G401 (cell line): ENCODE measurements at places on chromosomes 1 and 21.

GRCh38 chr21:14251336-14251735, 35.4 kb downstream of the RBM11 start:
- DNase-seq, result no peak

DNA sequence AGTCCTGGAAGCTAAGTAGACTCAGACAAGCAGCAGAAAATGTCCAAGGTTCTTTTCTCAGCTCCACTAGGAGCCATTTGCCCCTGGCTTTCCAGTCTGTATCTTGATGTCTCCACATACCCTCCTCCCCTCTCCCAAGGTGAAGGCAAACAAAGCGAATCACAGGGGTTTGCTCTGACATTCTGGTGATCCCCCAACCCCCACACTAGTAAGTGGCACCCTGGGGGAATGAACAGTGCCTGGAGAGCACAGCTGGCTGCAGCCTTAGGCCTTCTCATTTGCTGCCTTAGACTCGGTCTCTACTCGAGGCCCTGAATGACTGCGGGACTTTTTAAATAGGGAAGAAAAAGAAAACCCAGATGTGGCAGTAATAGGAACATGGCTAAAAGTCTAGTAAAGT, 15.3 kb downstream of the ERI3 start:
- no peak for DNase-seq

GRCh38 chr1:160681066-160681890, 30.3 kb downstream of the CD48 start:
- peak; percentile 29 for DNase-seq

DNA sequence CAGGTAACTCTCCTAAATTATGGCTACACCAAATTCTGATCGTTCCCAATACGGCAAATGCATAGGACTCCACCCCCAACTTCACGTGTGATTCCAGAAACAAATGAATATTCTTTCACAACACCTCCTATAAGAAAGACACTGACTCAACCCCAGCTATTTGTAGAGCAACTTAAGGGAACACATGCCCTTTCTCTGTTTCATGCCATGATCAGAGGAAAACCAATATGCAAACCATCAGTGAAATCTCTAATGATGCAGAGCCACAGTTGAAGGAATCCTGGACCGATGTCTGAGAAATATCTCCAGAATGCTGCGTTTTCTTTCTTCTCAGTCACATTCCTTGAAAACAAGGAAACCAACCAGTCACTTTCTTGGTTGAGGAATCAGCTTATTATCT, 164.2 kb upstream of the PTBP2 start:
- no peak for DNase-seq

GRCh38 chr1:151644001-151644400, 32.2 kb downstream of the SNX27 start:
- no peak for DNase-seq

GRCh38 chr21:25639551-25640201, 618 bp downstream of the JAM2 start:
- no peak for DNase-seq

DNA sequence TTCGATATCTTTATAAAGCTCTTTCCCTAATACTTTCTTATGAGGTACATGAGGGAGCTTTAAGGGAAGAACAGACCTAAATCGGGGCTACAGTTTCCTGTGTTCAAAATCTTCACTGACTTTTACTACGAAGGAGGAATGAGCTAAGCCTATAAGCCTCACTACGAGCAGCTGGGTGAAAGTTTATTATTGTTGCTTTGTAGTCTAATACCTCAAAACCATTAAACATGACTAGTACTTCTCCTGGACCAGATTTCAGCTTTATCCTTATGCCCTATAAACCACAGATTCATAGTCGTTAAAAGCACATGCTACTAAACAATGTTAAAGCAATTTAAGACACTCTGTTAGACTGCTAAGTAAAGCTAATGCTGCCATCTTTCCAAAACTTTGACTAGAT, 30.2 kb downstream of the NDC1 start:
- DNase-seq, result no peak

GRCh38 chr1:171188388-171189266, 3.5 kb downstream of the FMO2 start:
- peak; percentile 8 for DNase-seq

DNA sequence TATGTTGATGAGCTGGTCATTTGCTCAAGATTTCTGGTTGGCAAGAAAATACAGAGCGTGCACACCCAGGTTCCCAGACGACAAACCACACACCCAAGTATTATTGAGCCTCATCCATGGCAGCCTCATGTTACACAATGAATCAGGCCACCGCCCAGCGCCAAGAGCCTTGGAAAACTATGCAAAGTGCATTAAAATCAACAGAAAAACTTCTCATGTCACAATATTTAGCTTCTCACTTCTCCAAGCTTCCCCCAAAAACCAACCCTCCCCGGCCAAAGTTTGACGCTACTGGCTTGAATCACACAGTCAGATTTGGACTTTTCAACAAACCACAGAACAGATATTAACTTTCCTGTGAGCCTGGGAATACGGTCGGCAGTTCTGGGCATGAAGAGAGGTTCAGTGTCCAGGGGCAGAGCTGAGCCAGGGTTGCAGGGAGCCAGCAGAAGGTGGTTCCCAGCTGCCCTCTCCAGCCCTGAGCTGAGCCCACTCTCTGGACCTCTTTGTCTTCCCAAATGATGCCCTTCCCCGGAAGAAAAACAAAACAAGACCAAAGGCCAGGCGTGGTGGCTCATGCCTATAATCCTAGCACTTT, 71.1 kb downstream of the SETD4 start:
- DNase-seq, result no peak

GRCh38 chr1:184455786-184456185, 69.0 kb downstream of the C1orf21 start:
- no peak for DNase-seq

- DNase-seq, result no peak
Measured at GRCh38 chr1:173405281-173405680, 71.9 kb upstream of the PRDX6 start.

GRCh38 chr1:194279975-194280374, 1093.6 kb upstream of the B3GALT2 start:
- no peak for DNase-seq

DNA sequence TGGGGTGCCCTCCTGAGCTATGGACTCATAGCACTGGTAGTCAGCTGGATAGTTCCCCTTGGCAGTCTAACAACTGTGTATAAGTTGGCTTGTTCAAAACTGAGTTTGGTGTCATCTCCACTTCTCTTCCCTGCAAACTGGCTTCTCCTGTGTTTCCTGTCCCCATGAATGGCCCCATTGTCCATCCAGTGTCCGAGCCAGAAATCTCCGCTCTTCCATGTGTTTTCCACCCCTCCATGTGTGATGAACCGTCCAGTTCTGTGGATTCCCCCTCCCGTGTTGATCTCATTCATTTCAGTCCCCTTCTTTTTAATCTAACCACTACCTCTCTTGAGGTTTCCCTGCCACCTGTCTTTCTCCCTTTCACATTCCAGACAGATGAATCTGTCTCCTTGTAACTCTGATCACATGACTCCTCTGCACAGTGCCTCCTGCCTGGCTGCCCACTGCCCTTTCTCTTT, 195.7 kb downstream of the ROR1 start:
- DNase-seq, result no peak

DNA sequence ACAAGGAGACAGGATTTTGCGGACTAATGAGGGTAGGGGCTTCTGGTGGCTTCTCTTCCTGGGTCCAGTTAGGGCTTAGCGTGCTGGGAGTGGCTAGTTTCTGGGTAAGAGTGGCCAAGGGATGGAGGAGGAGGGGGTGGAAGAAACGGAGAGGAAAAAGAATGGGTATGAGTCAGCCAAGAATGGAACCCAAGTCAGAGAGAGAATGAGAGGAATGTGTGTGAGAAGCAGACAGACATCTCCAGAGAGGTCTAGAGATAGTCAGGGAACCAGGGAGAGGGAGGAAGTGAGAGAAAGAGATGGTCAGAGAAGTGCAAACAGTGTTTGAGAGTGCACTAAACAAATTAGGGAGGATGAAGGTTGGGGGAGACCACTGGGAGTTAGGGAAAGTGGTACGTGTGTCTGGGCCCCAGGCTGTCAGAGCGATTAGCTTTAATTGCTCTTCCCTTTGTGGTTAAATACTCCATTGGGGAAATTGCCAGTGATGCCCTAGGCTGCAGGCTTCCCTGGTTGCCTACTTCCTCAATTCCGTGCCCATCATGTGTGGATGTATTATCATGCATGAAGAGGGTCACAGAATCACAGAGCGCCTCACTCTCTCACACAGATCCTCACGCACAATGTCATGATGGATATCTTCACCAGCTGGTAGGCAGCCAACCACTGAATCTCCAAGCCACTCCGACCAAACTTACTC, 1.4 kb downstream of the PEA15 start:
- DNase-seq, result peak; percentile 51

- no peak for DNase-seq
Measured at GRCh38 chr1:202143768-202144401, 652 bp downstream of the ARL8A start.

GRCh38 chr21:38433471-38433870, 64.8 kb downstream of the ERG start:
- DNase-seq, result no peak

- DNase-seq, result no peak
Measured at GRCh38 chr1:107328087-107328486, 187.2 kb downstream of the NTNG1 start.

GRCh38 chr1:7539769-7540175, 231.3 kb upstream of the VAMP3 start:
- peak; percentile 65 for DNase-seq

GRCh38 chr1:232628335-232629249, 1.3 kb downstream of the SIPA1L2 start:
- peak; percentile 49 for DNase-seq

DNA sequence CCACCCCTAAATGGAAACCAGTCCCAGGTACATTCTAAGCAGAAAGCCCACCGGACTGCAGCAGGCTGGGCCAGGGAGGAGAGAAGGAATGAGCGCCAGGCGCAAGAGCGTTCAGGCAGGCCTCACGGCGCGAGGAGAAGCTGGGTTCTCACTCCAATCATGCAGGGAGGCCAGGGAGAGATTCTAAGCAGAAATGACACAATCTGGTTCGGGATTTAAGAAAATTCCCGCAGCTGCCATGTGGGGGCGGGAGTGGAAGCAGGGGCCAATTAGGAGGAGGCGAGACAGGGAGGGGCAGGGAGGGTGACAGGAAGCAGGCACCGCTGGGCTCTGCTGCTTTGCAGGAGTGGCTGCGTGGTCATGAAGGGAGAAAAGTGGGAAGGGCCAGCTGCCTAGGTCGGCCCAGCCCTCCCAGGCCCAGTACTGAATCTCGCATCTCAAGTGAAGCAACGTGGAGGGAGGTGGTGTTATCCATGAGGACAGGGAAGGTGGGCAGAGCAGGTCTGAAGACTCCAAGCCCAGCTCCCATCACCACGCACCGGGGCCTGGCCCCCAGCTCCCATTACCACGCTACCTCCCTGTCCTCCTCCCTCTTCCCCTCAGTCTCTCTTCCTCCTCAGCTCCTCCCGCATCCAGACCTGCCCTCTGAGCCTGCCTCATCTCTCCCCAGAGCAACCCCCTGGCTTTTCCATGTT, 11.8 kb downstream of the NPHP4 start:
- DNase-seq, result peak; percentile 34

DNA sequence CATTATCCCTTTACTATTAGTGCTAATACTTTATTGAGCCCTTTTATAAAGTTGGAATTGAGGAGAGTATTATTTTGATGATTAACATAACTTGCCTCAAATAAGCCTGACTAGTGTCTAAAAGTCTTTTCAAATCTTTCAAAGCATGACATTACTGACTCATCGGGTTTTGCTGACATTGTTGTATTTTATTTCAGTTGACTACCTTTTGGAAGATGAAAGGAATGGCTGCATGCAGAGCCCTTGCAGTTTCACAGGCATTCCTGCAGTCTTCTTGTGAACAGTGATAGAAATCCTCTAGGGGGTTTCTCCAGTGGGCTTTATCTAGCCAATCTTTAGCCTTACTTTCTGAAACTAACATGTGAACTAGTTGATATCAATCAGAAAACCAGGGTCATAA, 43.0 kb upstream of the TMEM61 start:
- DNase-seq, result no peak

- no peak for DNase-seq
Measured at GRCh38 chr21:36554411-36555157, 74.7 kb upstream of the CLDN14 start.

DNA sequence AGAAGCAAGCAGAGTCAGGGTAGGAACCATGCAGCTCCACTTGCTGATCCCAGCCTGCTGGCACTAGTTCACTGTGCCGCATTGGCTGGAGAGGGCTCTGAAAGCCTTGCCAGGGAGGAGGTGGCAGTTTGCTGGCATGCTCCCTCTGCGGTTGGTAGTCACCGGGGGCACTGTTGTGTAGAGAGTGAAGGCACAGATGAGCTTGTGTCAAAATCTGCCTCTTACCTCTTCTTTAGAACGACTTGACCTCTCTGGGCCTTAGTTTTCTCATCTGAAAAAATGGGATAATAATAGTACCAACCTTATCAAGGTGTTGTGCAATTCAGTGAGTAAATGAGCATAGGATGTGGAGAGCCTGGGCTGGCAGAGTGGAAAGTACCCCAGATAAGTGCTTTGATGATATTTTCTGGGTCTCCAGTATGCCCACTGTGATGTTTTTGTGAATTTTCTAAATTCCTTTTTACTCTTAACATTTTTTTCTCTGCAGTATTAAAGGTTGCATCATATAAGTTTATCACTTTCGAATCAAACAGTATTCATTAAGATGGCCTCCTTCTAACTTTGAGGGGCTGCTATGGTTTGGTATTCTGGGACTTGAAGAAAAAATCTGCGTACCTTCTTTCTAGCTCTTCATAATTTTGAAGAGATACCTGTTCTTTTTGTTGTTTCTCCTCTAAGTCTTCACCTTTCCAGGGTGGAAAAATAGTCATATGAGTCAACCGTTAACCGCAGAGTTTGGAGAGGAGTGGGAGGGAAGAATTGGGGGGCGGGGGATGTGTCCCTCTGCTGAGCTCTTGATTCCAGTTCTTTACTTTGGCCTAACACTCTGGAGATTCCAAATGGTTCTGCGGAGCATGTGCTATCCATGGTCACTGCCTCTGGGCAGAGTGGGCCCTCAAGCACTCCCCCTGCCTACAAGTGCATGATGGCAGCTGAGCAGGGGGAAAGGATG, 26.8 kb downstream of the SZRD1 start:
- DNase-seq, result peak; percentile 97

DNA sequence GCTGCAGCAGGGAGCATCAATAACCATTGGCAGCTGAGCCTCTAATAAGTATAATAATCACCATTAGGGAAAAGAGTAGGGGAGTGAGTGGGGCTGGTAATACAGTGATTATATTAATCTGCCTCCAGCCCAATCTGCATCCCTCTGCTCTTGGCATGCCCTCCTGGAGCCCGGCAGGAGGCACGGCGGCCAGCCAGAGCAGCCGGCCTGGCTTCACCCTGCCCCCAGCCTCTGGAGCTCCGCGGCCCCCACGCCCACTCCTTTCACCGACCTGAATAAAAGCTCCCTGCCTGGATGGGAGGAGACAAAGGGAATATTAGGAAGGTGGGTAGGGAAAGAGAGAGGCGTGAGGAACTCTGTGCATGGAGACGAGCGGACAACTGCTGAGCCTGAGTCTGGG, 28.3 kb downstream of the OPTC start:
- peak; percentile 69 for DNase-seq

GRCh38 chr1:109482791-109483671, 674 bp upstream of the ATXN7L2 start:
- peak; percentile 74 for DNase-seq

DNA sequence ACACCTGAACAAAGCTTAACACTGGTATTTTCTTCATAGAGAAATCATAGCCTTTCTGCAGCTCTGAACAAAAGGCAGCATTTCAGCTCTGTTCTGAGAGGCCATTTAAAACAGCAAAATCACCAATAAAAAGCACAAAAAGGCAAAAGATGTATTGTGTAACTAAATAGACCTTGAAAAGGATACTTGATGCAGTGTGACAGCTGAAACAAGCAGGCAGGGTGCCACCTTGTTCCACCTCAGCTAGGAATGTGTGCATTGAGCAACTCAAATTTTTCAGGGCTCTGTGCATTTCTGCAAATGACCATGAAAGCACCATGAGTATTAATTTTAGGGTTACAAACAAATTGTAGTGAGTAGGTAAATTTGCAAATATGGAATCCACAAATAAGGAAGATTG, 65.8 kb downstream of the RHOU start:
- DNase-seq, result no peak
